ENCODE measurements at places on chromosomes 1 and 21. TPM values are rescaled to one million over a fixed set of nuclear protein-coding genes. Genes with fewer than 3 reads are reported as not detected.

Gene PRDM16
- total RNA-seq = 0.27 TPM

Gene ARHGEF16
- 1.2 TPM for total RNA-seq

Gene GCSAML
- total RNA-seq = not detected

Gene FCGR3A
- total RNA-seq = 0.29 TPM

Gene MFN2
- 147 TPM for total RNA-seq

Gene FMO1
- total RNA-seq = not detected

Gene MARK1
- not detected for total RNA-seq

Gene OR2L8
- not detected for total RNA-seq

Gene CLCA1
- 0.22 TPM for total RNA-seq

DNA sequence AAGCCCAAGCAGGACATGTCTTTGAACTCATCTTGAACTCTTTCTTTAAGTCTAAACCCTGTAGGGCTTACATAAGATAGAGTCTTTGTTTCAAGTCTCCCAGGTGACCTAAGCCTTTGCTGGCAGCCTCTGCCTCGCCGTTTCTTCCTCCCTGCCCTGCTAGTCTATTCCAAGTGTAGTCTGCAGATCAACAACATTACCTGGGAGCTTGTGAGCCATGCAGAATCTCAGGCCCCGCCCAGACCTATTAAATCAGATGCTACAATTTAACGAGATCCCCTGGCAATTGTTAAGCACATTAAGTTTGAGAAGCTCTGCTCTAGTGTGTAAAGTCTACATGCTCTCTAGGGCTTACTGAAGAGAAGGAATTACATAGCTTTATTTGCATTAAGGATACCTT is 271.6 kb downstream of the PBX1 start:
- no peak overlapping the region for H3K4me3 ChIP-seq
- H3K4me1 ChIP-seq = no peaks in the 10 kb centered on the region
- no peak overlapping the region for H3K27ac ChIP-seq
- H3K36me3 ChIP-seq = no peaks in the 10 kb centered on the region

- no peaks in the 10 kb centered on the region for H3K27me3 ChIP-seq
- H3K4me3 ChIP-seq = no peak overlapping the region
- H3K36me3 ChIP-seq = no peaks in the 10 kb centered on the region
- H3K4me1 ChIP-seq = no peaks in the 10 kb centered on the region
- DNase-seq = no peak
Measured at GRCh38 chr1:214727274-214727673, 124.3 kb downstream of the CENPF start.

DNA sequence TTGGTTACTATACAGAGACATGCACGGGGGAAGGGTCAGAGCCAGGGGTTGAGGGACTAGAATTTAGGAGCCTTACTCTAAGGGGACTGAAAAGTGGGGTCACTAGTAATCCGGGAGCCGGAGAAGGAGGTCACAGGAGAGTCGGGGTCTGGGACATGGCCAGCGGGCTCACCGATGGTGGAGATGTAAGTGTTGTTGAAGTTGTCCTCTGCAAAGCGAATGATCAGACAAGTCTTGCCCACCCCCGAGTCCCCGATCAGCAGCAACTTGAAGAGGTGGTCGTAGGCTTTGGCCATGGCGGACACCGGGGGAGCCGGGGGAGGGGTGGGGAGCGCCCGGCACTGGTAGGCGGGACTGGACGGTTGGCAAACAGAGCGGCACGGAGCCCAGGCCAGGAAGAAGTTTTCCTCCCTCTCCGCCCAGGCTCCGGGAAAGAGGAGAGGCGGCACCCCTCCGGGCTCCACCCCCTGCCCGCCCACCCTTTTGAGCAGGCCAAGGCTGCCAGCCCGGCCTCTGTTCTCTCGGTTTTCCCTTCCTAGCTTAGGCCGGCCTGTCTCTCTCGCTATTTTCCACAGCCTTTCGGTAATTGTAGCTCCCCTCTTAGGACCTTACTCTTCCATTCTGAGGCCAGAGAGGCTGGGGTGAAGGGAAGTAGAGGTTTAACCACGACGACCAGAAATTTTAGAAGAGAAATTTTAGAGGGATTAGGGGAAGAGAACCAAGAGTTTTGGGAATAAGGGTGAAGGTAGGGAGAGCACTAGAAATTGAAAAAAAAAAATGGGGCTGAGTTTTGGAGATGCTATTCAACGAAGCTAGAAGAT is at the start of gene RAB13:
Gene RAB13, minus strand, starts transcription at position 399 of the 821 bp plus-strand sequence. Its CDS starts 103 bp downstream, at position 296.
- H3K27me3 ChIP-seq = no peaks in the 10 kb centered on the region
- peak within 1 kb of the TSS; percentile 75 for H3K27ac ChIP-seq
- H3K36me3 ChIP-seq = peaks cover 23% of the 10 kb centered on the region
- H3K4me1 ChIP-seq = peaks cover 5% of the 10 kb centered on the region

DNA sequence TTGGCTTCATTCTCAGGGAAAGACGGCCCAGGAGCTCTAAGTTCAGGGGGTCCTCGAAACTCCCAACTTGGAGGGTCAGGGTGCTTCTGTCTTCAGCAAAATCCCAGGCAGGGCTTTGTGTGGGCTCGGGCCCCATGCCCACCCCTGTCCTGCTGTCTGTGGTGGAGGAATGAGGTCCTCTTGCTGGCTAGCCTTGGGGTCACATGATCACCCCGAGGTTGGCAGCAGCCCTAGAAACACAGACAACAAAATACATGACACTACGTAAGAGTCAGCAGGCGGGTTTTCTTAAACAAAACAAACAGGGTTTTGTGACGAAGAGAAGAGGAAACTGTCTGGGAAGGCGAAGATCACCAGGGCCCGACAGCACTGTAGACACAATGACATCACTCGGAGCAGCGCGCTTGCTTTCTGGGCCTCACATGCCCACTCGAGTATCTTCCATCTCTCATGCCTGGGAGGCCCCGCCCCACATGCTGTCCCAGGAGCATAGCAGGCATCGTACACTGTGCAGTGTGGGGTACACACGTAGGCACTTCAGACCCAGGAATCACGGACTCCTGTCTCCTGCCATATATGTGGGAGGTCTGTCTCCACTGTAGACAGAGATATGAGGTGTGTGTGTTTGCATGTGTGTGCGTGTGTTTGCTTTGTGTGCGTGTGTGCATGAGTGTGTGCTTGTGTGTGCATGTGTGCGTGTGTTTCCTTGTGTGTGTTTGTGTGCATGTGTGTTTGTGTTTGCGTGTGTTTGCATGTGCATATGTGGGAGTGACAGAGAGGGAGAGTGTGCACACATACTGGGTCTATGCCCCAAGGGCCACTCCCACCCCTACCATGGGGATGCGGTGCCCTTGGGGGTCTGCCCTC is 94.7 kb downstream of the SIK1 start:
- peaks cover 7% of the 10 kb centered on the region for H3K4me1 ChIP-seq
- peaks cover 70% of the 10 kb centered on the region for H3K27me3 ChIP-seq
- H3K27ac ChIP-seq = no peak overlapping the region
- no peak for DNase-seq
- no peaks in the 10 kb centered on the region for H3K36me3 ChIP-seq
- H3K4me3 ChIP-seq = no peak overlapping the region

- no peak overlapping the region for H3K27ac ChIP-seq
- H3K27me3 ChIP-seq = no peaks in the 10 kb centered on the region
- no peak overlapping the region for H3K4me3 ChIP-seq
- DNase-seq = no peak
Measured at GRCh38 chr1:185450917-185451316, 133.9 kb upstream of the IVNS1ABP start.

DNA sequence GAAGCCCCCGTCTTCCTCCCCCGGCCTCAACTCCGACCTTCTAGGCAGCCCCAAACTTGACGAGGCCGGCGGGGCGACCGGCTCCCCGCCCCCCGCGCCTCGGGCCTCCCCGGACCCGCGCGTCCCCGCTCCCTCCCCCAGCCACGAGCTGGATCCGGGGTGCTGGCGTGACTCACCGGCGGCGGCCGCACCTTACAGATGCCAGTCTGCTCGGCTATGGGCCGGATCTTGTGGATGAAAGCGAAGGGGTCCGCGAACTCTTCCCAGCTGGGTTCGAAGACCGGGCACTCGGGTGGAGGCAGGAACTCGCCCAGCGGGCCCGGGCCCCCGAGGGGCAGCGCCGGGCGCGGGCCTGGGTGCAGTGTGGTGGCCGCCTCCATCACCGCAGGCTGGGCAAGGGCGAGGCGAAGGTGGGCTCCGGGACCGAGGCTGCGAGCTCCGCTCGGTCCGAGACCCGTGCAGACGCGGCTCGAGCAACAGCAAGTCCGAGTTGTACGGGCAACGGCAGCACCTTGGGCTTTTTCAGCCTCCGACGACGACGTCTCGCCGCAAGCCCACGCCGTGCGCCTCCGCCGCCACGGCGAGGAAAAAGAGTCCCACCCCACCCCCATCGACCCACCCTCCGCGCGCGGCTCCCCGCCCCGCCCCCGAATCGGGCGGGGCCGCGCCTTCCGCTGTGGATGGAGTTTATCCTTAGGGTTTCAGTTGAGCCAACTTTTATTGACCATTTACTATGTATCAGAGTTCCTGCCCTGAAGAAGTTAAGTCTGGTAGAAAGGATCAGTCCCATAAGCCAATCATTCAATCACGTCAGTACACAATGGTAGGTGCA is at the start of gene KDM5B:
Gene KDM5B, minus strand, starts transcription at position 496 of the 832 bp plus-strand sequence. Its CDS starts 116 bp downstream, at position 380.
- peaks cover 37% of the 10 kb centered on the region for H3K4me1 ChIP-seq
- peak within 1 kb of the TSS; percentile 90 for H3K27ac ChIP-seq
- no peaks in the 10 kb centered on the region for H3K27me3 ChIP-seq
- DNase-seq = peak; percentile 87
- H3K36me3 ChIP-seq = no peaks in the 10 kb centered on the region
- H3K4me3 ChIP-seq = peak within 1 kb of the TSS; percentile 83

DNA sequence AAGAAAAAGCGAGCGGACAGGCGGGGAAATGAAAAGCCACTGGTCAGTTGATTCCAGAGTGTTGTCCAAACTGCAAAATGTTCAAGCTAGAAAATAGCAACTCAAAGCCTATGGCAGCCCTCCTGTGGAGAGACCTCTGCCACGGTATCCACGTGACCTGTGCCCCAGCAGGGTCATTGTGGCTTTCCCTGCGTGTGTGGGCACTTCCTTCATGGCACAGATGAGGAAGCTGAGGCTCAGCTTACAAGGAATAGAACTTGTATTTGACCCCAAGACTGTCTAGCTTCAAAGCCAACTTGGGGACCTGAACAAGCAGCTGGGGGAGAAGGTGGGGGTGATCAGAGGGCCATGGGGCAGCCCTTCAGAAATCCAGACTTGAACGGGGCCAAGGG is 15.6 kb upstream of the PLEKHG5 start:
- H3K4me3 ChIP-seq = no peak overlapping the region
- no peaks in the 10 kb centered on the region for H3K4me1 ChIP-seq
- H3K27me3 ChIP-seq = peaks cover 98% of the 10 kb centered on the region
- no peak for DNase-seq
- no peak overlapping the region for H3K27ac ChIP-seq
- no peaks in the 10 kb centered on the region for H3K36me3 ChIP-seq

DNA sequence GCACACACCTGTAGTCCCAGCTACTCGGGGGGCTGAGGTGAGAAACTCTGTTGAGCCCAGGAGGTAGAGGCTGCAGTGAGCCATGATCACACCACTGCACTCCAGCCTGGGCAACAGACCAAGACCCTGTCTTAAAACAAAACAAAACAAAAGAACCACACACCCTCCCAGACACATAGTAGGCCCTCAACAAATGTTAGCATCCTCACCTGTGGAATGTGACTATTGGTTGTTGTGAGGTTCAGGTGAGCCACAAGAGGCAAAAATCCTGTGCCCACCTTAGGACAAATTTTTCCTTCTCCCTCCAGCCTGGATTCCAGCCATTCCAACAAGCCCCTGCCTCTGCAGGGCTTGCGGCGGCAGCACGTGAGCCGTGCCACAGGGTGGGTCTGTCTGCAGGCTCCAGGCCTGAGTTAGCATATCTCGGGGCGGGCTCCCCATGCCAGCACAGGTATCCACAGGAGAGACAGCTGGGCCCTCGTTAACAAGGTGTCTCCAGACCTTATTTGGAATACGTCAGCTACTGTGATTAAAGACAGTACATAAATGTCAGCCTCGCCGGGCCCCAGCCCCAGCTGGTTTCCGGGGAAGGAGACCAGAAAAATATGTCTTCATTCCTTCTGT is 17.4 kb downstream of the C1QB start:
- H3K4me1 ChIP-seq = no peaks in the 10 kb centered on the region
- peaks cover 44% of the 10 kb centered on the region for H3K27me3 ChIP-seq
- no peak overlapping the region for H3K27ac ChIP-seq

- no peak overlapping the region for H3K27ac ChIP-seq
- no peak overlapping the region for H3K4me3 ChIP-seq
- H3K27me3 ChIP-seq = peaks cover 89% of the 10 kb centered on the region
- H3K36me3 ChIP-seq = no peaks in the 10 kb centered on the region
- H3K4me1 ChIP-seq = no peaks in the 10 kb centered on the region
Measured at GRCh38 chr1:31657020-31657804, 12.5 kb upstream of the PEF1 start.

- H3K36me3 ChIP-seq = no peaks in the 10 kb centered on the region
- H3K27me3 ChIP-seq = peaks cover 21% of the 10 kb centered on the region
- H3K27ac ChIP-seq = no peak overlapping the region
Measured at GRCh38 chr1:29470788-29471119, 234.4 kb downstream of the PTPRU start.

DNA sequence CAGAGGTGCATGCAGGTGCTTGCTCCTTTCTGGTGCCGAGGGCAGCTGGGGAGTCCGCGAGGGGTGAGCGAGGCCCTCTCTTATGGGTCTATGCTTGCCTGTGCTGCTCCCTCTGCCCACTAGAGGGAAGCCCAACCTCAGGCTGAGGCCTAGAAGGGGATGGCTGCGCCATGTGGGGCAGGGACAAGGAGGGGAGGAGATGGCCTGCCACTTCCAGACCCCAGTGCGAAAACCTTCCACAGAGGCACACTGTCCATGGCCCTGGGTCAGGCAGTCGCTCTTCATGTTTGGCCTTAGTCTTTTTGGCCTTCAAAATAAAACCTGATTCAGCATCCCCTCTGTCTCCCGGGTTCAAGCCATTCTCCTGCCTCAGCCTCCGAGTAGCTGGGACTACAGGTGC is 14.0 kb downstream of the RHBG start:
- peaks cover 13% of the 10 kb centered on the region for H3K27me3 ChIP-seq
- H3K4me1 ChIP-seq = peaks cover 8% of the 10 kb centered on the region
- H3K4me3 ChIP-seq = no peak overlapping the region

DNA sequence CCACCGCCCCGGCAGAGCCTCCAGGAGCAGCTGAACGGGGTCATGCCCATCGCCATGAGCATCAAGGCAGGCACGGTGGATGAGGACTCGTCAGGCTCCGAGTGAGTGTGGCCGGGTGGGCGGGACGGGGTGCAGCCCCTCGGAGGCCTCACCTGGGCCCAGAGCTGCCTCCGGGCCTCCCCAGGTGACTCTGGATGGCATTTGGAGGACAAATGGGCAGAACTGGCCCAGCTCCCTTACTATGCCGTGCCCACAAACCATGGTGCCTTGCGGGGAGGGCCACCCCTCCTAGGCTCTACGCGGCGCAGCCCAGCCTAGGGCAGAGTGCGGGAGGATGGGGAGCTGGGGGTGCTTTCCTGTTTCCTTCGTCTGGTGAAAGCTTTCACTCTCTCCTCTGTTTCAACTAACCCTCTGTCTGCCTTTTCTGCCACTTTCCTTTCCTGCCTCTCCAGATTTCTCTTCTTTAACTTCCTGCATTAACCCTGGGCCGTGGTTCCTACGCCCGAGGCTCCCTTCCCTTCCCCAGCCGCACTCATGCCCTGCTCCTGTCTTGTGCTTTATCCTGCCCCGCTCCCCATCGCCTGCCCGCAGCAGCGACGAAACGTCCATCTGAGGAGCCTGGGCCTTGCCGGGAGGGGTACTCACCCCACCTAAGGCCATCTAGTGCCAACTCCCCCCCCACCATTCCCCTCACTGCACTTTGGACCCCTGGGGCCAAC is 9.2 kb downstream of the PSRC1 start:
- peaks cover 42% of the 10 kb centered on the region for H3K36me3 ChIP-seq
- no peak for DNase-seq
- H3K4me1 ChIP-seq = peaks cover 70% of the 10 kb centered on the region
- H3K27ac ChIP-seq = no peak overlapping the region
